ENCODE measurements at places on chromosomes 7 and 10.

DNA sequence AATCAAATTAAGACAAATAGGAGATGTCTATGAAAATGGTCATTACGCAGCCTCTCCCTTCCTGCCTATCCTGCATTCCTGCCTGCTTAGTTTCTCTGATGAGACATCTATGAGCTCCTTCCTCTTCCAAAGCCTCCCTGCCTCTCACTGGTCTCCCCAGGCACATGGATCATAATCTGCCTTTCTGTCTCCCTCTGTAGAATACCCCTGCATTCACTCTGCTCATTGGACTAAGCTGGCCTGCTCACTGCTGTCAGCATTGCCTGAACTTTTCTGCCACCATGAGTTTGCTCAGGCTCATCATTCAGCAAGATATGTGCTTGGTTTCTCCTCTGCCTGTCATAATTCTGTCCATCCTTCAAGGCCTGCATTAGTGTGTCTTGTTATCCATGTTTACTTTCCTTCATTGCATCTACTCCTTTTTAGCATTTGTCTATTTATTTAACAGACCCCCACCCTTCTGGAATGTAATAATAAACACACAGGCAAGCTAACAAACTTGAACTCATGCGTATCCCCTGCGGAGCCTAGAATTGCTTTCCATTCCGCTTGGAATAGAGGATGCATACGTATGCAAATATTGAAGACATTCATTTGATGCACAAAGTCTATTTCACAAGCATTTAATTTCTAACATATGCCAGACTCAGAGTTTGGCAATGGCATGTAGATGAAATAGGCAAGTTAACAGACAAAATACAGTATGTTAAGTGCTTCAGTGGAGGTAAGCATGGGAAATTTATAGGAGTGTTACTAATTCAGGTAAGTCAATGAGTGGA, 88.3 kb downstream of the PTPRZ1 start:
- DNase-seq, result no peak

GRCh38 chr7:33981671-33982424, 76.5 kb downstream of the BMPER start:
- DNase-seq, result no peak

GRCh38 chr10:34319197-34319846, 495.8 kb downstream of the PARD3 start:
- DNase-seq, result no peak

DNA sequence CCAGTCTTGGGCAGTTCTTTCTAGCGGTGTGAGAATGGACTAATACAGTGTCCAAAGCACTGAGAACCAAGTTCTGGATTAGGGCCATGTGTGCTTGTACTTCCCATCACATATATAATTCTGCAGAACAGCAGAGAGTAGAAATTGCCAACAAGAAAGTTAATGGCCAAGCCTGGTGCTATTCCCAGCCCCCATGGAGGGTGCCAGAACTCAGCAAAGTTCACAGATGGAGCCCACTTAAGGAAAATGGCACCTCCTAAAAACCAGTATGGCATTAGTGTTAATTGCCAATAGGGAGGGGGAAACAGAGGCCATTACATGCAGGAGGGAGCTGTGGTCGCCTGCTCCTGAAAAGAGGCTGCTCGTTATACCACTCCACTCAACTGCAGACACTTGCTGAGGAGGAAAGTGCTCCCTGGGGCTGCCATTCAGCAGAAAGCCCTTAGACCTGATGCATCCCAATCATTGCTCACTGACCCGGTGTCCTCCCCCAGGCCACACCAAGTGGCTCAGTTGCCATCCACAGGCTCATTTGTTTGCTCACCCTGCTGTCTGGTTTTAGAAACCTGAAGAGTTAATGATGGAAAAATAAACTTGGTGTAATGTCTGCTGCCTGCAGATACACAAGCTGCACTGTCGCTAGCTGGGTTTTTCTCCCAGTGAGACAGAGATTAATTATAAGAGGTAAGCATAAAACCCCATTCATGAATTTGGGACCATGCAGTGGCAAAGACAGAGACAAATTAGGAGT, 280.6 kb downstream of the GFRA1 start:
- DNase-seq, result no peak

DNA sequence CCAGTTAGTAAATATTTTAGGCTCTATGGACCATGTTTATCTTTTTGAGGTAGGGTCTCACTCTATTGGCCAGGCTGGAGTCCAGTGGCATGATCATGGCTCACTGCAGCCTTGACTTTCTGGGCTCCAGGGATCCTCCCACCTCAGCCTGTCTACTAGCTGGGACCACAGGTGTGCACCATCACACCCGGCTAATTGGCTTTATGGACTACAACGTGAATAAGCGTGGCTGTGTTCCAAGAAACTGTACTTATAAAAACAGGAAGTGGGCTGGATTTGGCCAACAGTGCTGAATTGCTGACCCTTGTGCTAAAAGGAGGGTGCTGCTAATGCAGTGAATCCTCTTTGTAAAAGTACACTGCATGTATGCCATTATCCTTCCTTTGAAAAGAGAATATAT, 111.7 kb upstream of the CDK13 start:
- DNase-seq, result no peak

DNA sequence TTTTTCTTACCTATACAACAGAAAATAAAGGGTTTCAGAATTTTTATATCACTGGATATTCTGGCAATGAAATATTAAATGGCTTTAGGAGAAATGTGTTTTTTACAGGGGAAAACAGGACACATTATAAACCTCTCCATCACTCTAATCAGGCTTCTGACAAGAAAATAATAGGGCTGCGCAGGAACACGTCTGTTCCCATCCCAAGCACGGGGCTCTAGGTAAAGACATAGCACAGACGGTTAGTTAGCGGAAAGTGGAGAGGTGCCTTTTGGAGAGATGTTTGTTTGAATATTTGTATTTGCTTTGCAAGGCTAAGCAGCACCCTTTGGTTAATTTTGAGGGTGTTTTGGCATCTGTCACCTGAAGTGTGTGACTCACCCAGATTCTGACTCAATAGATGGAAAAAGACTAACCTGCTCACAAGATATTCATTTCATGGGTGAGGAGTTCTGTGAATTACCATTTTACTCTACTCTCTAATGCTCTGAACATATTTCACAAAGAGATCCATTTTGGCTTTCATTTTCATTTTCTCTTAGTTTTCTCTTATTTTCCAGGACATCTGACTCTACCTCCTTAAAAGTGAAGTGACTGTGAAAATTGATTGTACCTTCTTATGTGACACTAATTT, 174.5 kb upstream of the AKR1E2 start:
- no peak for DNase-seq

DNA sequence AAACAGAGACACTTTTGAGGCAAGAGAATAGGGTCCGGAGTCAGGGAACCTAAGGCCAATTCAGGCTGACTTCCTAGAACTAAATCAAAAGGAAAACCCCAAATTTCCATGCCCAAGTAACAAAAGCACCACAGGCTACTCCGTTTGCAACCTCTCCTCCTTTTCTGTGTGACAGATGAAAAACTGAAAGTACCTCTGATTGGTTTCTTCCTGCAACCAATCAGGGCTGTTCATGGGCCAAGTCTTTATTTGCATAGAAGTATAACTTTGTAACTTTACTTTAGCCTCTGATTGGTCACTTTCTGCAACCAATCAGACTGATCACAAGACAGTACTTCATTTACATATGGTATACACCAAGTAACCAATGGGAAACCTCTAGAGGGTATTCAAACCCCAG, 239.9 kb upstream of the KCND2 start:
- DNase-seq, result no peak

DNA sequence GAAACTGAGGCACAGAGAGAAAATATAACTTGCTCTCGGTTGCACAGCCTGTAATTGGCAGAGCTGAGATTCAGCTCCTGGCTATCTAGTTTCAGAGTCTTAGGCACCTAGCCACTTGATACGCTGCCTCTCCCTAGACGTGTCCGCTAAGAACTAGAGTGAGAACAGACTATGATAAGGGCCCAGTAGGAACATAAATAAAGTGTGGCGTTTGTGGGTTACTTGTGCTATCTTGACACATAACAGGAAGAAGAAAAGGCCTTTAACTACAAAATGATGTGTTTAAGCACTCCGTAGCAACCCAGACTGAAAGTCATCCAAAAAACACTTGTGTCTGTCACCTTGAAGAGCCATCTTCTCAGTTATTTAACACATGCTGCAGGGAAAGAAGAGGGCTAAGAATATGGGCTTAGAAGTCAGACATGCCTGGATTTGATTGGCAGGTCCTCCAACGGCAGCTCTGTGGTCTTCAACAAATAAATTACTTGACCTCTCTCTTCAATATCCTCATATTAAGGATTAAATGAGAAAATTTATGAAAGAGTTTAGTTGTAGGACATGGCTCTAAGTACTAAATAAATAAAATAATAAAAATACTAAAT, 96.2 kb downstream of the SGMS1 start:
- DNase-seq, result no peak

DNA sequence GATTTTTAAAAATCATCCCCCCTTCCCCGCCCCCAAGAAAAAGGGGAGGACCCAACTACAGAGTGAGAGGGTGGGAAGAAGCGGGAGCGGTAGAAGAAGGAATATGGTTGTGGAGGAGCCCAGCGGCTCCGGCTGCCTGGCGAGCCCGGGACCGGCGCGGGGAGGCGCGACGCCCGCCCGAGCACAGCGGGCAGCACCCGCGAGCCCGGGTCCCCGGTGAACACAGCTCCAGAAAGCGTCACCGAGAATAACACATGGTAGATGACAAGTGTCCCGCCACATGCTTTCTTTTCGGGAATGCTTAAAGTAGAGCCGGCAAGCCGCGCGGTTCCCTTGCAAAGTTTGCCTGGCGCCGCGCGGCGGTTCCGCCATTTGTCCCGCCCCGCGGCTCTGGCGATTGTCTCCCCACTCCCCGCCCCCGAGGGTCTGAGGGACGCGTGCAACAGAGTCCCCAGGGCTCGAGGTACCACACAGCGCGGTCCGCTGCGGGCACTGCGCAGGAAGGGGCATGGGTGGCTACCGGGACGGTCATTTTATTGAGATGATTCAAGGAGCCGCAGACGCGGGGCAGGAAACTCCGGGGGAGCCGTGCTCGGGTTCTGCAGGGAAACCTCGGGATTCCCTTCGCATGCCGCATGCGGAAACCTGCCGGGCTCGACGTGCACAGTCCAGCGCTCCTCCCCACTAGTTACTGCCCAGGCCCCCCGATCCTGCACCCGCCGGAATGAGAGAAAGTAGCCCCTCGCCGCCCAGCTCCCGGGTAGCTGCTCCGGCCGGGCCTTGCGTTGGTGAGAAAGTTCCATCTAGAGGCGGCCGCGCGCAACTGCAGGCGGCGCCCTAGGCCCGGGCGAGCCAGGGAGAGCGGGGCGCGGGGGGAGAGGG, 781 bp upstream of the GRM8 start:
- peak; percentile 65 for DNase-seq

DNA sequence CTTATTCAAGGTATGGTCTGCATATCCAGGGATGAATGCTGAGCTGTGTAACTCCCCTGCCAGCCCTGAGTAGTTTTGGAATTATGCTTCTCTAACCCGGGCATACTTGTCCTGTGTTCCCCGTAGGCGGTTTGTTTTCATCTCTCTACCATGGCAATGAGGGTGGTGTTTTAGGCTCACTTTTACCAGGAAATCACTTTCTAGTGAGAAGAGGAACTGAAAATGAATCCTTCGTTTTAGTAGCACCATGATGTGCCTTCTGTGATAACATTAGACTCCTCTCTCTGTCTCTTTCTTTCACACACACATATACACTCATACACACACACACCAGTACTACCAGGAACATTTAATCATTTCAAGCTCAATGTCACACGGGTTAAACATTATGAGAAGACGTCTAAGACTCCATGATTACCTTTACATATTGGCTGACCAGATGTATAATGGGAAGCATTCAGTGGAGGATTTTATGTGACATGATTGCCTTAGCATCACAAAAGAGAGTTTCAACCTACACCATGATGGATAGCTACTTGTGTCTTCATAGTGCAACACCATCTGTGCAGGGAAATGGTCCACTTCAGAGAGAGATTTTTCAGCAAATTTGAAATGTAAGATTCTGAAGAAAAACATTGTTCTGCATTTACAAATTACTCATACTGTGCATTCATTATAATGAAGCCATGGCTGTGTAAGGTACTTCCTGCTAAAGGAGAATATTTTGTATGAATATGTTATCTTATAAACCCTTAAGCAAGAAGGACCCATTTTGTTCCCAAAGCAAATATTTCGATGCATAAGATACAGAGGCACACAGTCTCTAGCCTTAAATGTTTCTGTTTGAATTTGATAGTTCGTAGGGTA, 31.0 kb upstream of the PFKP start:
- peak; percentile 24 for DNase-seq
